CD4-positive, alpha-beta T cell treated with Interleukin-2 at 100 ng/mL for 4 hours (primary cell): ENCODE measurements at places on chromosomes 4 and X.
A peak's percentile ranks its signal among the peaks of the same experiment; 100 is the strongest.

DNA sequence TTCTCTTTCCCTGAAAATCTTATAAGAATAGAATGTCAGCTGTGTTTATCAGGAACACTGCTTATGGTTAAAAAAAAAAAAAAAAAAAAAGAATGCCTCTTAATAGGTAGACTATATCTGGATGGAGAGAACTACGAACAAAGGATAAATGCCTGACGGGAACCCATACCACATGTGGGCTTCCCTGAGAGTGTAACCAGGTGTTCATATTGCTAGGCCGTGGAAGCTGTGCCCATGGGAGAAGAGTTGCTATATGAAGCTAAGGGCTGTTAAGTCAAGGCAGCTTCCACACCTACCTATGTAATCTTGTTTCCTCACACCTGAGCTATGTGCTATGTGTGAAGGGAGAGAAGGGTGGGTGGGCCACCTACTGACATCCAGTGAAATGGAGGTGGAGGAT is 27.3 kb downstream of the TMEM184C start:
- DNase-seq: no peak

DNA sequence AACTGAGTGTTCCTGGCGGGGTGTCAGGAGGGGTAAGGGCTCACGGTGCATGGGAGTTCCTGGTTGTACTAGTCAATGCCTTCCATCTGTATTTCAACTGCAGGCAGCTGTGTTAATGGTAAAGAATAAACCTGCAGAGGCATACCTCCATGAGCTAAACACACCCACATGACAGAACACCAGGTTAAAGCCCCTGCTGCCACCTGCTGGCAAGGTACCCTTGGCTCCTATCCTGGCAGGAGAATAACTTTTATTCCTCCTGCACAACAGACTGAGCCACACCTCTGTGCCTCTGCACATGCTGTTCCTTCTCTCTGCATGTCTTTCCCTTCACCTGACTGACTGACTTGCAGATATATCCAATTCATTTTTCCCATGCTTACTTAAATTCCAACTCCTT is 11.1 kb downstream of the ITIH6 start:
- DNase-seq: peak; percentile 35

GRCh38 chr4:129335276-129335675 is 239.3 kb downstream of the C4orf33 start:
- DNase-seq: no peak

- DNase-seq: no peak
These were observed 132.2 kb upstream of the AGA start for GRCh38 chr4:177574446-177574845.
